Suprapubic skin (tissue), 4 donors: ENCODE measurements at places on chromosomes 4 and X. TPM values are rescaled to one million over a fixed set of nuclear protein-coding genes. Genes with fewer than 3 reads are reported as not detected.

GRCh38 chr4:126405369-126405982, 1090.7 kb downstream of the FAT4 start:
- DNase-seq = no peak

- DNase-seq = no peak
Measured at GRCh38 chrX:65741823-65742222, 74.4 kb downstream of the MSN start.

DNA sequence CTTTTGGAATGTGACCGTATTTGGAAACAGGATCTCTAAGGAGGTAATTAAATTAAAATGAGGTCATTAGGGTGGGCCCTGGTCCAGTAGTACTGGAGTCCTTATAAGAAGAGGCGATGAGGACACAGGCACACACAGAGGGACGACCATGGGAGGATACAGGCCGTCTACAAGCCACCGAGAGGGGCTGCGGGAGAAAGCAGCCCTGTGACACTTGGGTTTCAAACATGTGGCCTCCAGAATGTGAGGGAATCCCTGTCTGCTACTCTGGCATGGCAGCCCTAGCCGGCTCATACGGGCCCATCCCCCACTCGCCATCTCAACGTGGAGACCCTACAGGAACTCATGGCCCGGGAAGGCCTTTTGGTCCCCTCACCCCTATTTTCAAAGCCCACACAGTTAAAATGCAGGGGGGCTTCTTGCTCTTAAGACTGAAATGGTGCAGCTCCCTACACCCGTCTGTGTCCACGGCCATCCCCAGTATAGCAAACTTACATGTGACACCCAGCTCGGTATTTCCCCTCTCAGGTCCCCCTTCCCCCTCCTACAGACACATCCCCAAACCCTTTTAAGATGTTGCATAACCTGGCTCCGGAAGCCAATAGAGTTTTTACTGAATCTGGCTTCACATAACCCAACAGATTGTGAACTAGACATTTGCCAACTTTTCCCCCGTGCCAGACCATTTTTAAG, 124.1 kb upstream of the TBL1X start:
- DNase-seq = peak; percentile 69

GRCh38 chr4:24632011-24632410, 47.7 kb upstream of the DHX15 start:
- no peak for DNase-seq

The PDLIM3 gene
- 19.8 TPM for total RNA-seq

DNA sequence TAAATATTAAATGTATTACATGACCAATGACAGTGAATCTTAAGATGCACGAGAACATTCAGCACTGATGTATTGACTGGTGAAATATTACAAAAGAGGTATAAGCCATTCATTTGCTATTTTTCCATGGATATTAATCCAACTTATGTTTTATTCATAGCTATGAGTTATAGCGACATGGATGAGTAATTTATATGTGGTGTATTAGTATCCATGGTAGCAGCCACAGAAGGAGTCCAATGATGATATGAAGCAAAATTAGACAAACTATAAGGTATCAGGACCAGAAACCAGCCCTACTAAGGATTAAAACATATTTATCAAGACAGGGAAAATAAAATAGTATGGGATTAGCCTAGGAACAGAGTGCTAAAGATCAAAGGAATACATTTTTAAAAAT, 50.7 kb downstream of the THAP9 start:
- no peak for DNase-seq

DNA sequence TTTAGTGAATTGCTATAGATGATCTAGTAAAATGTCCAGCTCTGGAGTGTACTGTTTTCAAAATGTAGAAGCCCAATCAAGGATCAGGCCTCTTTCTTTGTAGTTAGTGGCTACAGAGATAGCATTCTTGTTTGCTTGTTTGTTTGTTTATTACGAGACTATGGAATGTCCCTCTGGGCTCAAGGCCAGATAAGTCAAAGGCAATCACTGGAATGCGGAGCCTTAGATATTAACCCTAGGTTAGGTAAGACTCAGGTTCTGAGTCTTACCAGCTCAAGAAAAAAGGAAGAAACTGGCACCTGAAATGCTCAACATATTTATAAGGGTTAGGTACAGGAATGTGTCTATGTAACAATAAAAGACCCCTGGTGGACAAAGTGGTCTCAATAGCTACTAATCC, 261.5 kb downstream of the SLC7A11 start:
- DNase-seq = no peak

The RBM46 gene
- total RNA-seq = not detected

- no peak for DNase-seq
Measured at GRCh38 chr4:120977435-120977997, 55.0 kb upstream of the PRDM5 start.

DNA sequence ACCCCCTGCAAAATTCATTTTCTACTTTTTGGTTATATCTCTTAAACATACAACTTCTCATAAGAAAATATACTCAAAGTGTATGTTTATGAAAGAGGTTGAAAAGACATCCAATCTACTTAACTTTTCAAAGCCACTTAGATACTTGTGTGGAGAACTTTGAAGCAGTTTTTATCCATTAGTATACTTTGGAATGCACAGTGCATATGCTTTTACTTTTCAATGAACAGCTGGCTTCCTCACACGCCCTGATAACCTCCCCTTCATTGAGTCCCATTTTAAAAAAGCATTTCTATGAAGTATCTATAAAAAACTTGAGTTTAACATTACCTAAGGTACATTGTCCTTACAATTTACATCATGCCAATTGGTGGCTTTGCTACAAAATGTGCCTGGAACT, 73.8 kb downstream of the VEGFC start:
- no peak for DNase-seq

- DNase-seq = no peak
Measured at GRCh38 chrX:39855748-39856129, 242.0 kb downstream of the BCOR start.

- no peak for DNase-seq
Measured at GRCh38 chr4:8795140-8795539, 76.5 kb downstream of the HMX1 start.

The BEX5 gene
- 7.1 TPM for total RNA-seq

DNA sequence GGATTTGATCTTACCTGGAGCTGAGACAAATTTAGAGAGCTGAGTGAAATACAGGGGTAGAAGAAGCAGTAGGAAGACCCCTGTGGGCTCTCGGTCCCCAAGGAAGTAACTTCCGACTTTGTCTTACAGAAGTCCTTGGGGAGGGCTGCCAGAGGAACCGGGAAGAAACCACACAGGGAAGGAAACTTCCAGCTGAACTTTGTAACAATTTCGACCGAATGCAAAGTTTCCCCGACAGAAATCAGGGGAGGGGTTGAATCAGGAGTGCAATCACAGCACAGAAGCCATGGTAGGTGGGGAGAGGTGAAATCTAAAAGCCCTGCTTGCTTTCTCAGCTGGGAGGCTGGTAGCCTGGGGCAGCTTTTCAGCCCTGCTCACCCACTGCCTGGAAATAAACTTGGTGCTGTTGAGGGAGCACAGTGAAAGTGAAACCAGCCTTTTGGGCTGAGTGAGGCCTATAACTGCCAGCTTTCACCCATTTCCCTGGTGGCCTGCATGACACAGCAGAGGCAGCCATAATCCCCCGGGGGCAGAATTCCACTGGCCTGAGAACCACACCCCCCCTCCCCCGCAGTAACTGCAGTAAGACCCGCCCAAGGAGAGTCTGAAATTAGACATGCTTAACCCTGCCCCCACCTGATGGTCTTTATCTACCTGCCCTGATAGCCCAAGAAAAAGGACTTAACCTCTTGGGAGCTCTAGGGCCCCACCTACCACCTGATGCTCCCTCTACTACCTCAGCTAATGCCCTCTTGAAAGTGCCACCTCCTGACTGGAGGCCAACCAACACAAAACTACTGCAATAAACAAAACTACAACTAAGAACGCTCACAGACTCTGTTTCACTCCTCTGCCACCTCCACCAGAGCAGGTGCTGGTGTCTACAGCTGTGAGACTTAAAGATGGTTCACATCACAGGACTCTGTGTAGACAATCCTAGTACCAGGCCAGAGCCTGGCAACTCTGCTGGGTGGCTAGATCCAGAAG, 248.2 kb downstream of the PARM1 start:
- no peak for DNase-seq

- peak; percentile 72 for DNase-seq
Measured at GRCh38 chr4:87530868-87531267, 1.7 kb upstream of the SPARCL1 start.
